Right atrium auricular region (tissue), 2 donors: ENCODE measurements at places on chromosomes 1 and 21.

DNA sequence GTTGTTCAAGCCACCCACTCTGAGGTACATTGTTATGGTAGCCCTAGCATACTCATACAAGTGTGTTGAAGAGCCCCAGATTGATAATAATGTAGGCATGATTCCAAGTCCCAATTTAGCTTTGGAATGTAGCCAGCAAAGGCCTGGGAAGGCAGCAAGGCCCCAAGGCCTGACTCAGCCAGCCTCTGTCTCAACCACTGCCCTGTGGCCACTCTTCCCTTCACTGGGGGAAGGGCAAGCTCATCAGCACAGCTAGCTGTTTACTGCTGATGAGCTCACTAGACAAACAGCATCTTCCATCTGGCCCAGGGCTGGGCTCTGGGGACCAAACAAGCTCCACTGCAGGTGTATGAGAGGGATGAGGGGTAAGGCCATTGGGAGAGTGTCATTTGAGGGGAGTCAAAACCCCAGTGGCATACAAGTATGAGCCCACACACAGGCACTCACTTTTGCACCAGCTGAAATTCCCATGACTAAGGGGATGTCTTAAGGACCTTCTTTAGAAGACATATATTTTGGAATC lies 2.2 kb upstream of the IRF6 start:
- DNase-seq = peak; percentile 61

- DNase-seq = no peak
Measured at GRCh38 chr1:198472119-198472518, 68.4 kb downstream of the ATP6V1G3 start.

GRCh38 chr1:35577071-35577998 lies 4.2 kb downstream of the TFAP2E start:
- DNase-seq = no peak

DNA sequence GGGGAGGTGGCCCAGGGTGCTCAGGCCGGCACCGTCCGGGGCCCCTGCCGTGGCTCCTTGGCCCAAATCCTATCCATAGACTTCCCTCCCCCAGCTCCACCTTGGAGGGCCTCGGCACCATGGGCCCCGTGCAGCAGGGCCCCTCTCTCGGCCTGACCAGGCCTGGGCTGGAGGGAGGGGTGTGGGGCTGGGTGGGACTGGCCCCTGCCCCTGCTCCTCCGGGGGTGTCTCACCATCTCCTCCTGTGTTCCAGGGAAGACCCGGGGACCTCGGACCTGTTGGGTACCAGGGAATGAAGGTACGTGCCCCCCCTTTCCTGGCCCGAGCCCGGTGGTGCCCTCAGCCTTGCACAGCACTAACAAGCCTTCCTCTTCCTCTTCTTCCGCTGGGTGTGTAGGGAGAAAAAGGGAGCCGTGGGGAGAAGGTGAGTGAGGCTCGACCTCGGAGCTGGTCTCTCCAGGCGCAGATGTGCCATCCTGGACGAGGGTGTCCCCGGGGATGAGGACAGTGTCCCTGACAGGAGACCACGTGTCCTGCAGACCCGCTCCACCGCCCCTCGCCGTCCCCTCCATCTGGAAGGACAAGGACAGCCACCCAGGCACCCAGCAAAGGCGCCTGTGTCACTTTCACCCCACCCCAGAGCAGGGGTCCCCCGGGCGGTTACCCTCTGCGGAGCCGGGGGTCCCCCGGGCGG lies 7.9 kb downstream of the COL6A1 start:
- DNase-seq = peak; percentile 52

GRCh38 chr1:208347191-208347590 lies 103.0 kb upstream of the PLXNA2 start:
- DNase-seq = no peak

GRCh38 chr1:162389021-162389818 lies 7.7 kb downstream of the C1orf226 start:
- DNase-seq = peak; percentile 9

DNA sequence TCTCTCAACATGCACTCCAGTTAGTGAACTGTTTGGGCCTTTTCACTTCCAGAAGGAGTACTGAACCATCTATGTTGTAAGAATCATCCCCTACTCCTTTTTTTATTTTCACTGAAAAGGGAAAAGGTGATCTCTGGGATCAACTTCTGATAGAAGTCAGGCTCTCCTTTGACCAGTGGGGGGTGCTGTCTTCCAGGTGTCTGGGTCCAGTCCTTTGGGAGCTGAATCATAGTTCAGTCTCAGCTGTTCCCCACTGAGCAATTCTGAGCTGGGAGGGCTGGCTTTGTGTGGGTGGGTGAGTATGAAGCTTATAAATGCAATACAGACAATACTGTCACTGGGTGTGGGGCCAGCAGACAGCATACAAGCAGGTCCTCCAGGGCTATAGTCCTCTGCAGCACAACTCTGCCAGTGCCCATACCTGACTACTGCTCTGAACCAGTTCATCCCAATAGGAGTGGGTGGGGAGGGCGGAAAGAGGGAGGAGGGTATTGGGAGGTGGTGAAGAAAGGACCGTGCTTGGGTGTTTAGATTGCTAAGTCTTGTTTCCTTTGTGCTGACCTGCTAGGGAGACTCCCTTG lies 12.5 kb upstream of the SARS1 start:
- peak; percentile 23 for DNase-seq

GRCh38 chr1:241292973-241293372 lies 64.0 kb downstream of the RGS7 start:
- no peak for DNase-seq

- no peak for DNase-seq
Measured at GRCh38 chr21:41715649-41716281, 51.1 kb downstream of the RIPK4 start.

GRCh38 chr21:44532712-44533111 lies 7.3 kb downstream of the KRTAP10-1 start:
- no peak for DNase-seq
